Karpas-422 (cell line): ENCODE measurements at places on chromosomes 4 and X. TPM values are rescaled to one million over a fixed set of nuclear protein-coding genes. Genes with fewer than 3 reads are reported as not detected.
A peak's percentile ranks its signal among the peaks of the same experiment; 100 is the strongest.

The ETDC gene
- not detected in 2 replicates for total RNA-seq

The RBM46 gene
- not detected in 2 replicates for total RNA-seq

The TMEM156 gene
- 152 and 240 TPM in 2 replicates for total RNA-seq

The BMP15 gene
- total RNA-seq = not detected in 2 replicates

The ARSD gene
- not detected in 2 replicates for total RNA-seq

- DNase-seq = peak; percentile 79
- no peaks in the 10 kb centered on the region for H3K27me3 ChIP-seq
- no peak overlapping the region for H3K27ac ChIP-seq
- no peaks in the 10 kb centered on the region for H3K36me3 ChIP-seq
- no peak overlapping the region for H3K4me3 ChIP-seq
Observed at GRCh38 chr4:121726642-121727268, 30.0 kb upstream of the ANXA5 start.

DNA sequence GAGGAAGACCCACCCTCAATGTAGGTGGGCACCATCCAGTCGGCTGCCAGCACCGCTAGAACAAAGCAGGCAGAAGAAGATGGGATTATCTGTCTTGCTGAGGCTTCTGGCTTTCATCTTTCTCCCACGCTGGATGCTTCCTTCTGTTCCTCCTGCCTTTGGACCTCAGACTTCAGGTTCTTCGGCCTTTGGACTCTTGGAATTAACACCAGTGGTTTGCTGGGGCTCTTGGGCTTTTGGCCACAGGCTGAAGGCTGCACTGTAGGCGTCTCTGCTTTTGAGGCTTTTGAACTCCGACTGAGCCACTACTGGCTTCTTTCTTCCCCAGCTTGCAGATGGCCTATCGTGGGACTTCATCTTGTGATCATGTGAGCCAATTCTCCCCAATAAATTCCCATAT is 55.1 kb downstream of the PDLIM5 start:
- H3K27me3 ChIP-seq = no peaks in the 10 kb centered on the region
- peaks cover 20% of the 10 kb centered on the region for H3K4me1 ChIP-seq
- H3K27ac ChIP-seq = no peak overlapping the region
- H3K4me3 ChIP-seq = no peak overlapping the region
- H3K36me3 ChIP-seq = no peaks in the 10 kb centered on the region
- no peak for DNase-seq

DNA sequence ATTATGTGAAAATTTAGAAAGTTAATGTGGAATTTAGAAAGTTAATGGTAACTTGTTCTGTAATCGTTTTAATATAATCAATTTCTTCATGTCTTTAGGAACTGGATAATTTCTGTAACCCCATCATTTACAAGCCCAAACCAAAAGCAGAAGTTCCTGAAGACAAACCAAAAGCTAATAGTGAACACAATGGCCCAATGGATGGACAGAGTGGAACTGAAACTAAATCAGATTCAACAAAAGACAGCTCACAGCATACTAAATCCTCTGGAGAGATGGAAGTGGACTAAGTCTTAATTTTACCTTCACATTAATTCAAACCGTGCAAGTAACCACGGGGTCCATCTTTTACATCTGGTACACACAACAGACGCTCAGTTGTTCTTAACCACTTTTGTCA is 48.1 kb upstream of the PLK4 start:
- H3K4me1 ChIP-seq = peaks cover 46% of the 10 kb centered on the region
- no peaks in the 10 kb centered on the region for H3K27me3 ChIP-seq

- H3K27ac ChIP-seq = no peak overlapping the region
- no peaks in the 10 kb centered on the region for H3K27me3 ChIP-seq
- no peaks in the 10 kb centered on the region for H3K36me3 ChIP-seq
- no peak overlapping the region for H3K4me3 ChIP-seq
- peaks cover 5% of the 10 kb centered on the region for H3K4me1 ChIP-seq
Observed at GRCh38 chr4:173121076-173121561, 47.5 kb upstream of the GALNT7 start.

GRCh38 chr4:139735381-139736273 is 70.0 kb downstream of the MGST2 start:
- no peaks in the 10 kb centered on the region for H3K27me3 ChIP-seq
- peak overlapping the region; percentile 90 for H3K27ac ChIP-seq
- DNase-seq = peak; percentile 72
- no peaks in the 10 kb centered on the region for H3K36me3 ChIP-seq
- H3K4me3 ChIP-seq = peak overlapping the region; percentile 64
- H3K4me1 ChIP-seq = peaks cover 56% of the 10 kb centered on the region

DNA sequence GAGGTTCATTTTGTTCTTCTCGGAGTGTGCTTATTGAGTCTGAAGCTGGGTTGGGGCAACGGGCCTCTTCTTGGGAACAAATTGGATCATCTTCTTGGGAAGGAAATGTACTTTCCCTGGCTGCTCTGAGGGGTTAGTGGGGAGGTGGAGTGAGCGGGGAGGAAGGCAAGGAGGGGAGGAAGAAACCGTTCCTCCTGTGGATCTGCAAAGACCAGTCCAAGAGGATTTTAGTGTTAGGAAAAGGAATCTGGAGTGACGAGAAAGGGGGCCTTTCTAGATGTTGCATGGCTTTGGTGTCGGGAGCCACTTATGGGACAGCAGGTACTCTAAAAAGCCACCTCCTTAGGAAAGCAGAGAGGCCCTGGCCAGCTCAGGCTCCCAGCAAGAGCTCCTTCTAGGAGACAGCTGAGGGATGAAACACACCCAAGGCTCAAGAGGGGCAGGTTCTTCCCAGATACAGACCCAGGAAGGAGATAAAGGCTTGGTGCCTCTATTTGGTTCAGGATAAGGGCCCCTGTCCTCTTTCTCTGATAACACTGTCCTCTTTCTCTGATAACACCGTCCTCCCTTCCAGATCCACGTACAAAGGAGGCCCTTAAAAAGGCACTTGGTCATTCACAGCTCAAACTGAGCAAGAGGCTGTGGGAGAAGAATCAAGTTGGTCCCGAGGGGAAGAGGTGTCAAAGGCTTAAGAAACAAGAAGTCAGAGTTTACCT is 451 bp downstream of the SOD3 start:
- no peaks in the 10 kb centered on the region for H3K27me3 ChIP-seq
- no peaks in the 10 kb centered on the region for H3K36me3 ChIP-seq
- H3K4me3 ChIP-seq = no peak overlapping the region
- DNase-seq = no peak
- no peak overlapping the region for H3K27ac ChIP-seq
